Aorta (tissue), 5 donors: ENCODE measurements at places on chromosomes 1 and 21. TPM values are rescaled to one million over a fixed set of nuclear protein-coding genes. Genes with fewer than 3 reads are reported as not detected.
A peak's percentile ranks its signal among the peaks of the same experiment; 100 is the strongest.

Gene MMEL1
- 0.63 TPM for polyA plus RNA-seq

Gene ELAPOR1
- polyA plus RNA-seq: 0.15 TPM

DNA sequence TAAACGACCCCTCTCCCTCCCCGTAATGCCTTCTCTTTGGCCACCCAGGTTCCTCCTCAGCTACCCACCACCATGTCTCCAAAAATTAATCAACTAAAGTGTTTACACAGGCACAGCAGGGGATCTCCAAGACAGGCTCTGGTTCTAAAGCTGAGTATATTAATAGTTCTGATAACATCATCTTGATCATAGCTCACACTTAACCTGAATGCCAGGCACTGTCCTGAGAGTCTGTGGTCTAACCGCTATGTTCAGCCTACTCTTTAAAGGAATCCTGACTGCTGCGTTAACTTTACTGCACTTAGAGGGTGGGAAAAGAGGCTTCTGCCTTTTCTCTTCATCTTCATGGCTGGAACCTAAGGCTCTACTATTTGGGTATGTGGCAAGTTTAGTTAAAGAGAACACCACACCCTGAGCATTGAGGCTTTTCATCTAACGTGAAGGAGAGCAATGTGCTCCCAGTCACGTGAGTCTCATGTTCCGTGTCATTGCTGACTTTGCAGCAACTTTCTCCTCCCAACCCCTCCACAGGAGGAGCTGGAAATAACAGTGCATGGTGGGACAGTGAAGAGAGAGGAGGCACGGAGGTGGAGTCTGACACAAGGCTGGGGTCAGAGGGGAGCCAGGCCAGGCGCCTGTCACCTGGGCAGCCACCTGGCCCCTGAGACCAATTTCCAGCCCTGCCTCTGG is 86.4 kb downstream of the FAM78B start:
- no peak for DNase-seq

GRCh38 chr1:33561576-33561975 is 89.1 kb downstream of the ZSCAN20 start:
- no peak for DNase-seq

DNA sequence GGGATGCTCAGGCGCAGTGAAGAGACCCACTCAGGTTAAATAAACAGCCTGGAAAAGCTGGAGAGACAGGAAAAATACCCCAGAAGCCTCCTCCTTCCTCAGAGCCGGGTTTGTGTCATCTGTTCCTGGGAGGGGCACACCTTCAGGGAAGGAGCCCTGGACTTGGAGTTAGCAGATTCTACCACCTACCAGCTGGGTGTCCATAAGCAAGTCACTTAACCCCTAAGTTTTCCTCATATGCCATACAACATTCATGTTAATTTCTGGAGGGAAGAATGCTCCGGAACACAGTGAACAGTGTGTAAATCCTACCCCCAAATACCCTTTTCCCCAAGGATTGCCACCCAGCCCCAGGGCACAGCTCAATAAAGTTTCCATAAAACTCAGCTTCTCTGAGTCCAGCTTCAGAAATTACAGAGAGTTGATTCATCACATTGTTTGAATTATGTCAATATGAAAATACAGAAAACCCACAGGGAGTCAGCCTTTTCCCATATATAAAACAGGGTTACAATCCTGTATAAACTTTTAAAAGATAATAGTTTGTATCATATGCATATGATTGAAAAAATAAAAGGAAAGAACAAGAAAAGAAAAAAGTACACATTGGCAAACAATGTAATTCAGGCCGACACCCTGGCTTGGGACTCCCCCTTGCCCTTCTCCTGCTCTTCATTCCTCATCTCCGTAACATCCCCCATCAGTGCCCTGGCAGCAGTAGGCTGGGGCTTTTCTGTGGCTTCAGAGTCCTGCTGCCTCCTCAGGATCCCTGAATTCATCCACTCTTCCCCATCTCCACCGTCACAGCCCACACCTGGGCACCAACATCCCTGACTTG is 291.8 kb upstream of the USP24 start:
- DNase-seq: no peak

- DNase-seq: peak; percentile 70
These were observed 2.2 kb downstream of the CSF1 start for GRCh38 chr1:109912873-109913272.

Gene CA14
- not detected for polyA plus RNA-seq

DNA sequence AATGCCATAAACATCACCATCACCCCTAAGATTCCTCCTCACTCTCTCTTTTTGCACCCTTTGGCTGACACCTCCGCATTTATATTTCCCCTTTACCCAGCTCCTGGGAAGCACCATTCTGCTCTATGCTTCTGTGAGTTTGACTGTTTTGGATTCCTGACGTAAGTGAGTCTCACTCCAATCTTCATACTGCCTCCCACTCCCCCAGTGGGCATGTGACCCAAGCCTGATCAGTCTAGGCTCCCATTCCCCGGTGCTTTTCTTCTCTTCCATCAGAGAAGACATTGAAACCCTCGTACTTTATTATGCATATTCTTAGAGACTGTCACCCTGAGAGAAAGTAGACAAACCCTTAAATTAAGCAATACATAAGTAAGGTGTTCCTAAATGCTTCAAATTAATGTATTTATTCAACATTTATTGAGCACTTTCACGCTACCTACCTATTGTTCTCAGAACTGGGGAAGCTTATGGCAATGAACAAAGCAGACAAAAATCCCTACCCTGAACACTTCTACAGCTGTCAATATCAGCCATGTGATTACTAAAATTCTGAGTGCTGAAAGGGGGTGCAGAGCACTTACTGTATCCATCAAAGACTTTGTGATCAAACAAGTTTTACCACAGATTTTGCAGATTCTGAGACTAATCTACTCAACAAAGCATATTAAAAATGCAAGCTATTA is 43.4 kb upstream of the DIPK1A start:
- DNase-seq: no peak

Gene DNAI4
- polyA plus RNA-seq: 2.9 TPM

Gene ACTA1
- 3.7 TPM for polyA plus RNA-seq

DNA sequence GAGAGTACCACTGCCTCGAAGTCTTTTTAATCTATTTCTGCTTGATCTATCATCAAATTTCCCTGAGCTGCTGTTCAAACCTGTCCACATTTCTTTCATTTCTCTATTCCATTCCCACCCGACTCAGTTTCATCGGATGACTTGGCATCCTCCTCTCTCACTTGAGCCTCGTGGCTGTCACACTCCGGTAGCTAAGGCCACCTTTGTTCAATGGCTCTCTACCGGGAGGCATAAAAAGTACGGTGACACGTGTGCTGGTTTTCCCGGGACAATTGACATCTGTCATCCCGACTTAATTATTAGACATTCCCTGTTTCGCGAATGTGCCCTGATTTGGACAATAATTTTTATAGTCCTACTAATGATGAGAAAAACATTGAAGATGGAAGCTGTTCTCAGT is 22.6 kb downstream of the MIS18A start:
- DNase-seq: no peak

DNA sequence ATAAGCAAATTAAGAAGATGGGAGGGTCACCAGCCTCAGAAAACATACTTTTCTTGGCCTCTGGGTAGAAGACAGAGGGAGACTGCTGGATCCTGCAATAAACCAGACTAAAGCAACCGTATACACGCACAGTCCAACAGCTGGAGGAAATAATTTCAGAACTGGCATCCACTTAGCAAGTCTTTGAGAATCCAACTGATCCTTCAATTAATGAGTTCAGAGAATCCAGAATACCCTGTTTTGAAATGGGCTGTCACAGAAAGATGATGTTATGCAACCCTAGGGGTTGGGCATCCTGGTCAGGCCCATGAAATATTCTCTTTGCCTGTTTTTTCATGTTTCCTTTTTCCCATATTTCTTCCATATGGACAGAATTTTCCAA is 134.0 kb upstream of the MAGI3 start:
- no peak for DNase-seq
